ENCODE measurements at places on chromosomes 16 and 17. TPM values are rescaled to one million over a fixed set of nuclear protein-coding genes. Genes with fewer than 3 reads are reported as not detected.

Gene KRTAP17-1
- not detected for total RNA-seq

Gene RHBDF1
- total RNA-seq = 46.5 TPM

Gene STX1B
- total RNA-seq = 3.5 TPM

Gene PPP4C
- 151 TPM for total RNA-seq

Gene LLGL2
- 0.47 TPM for total RNA-seq

Gene ZFP90
- 18.6 TPM for total RNA-seq

Gene C17orf107
- total RNA-seq = 3.5 TPM

Gene MYH2
- total RNA-seq = not detected

Gene CLDN7
- 4.2 TPM for total RNA-seq

Gene KRT20
- total RNA-seq = not detected

Gene CSH2
- total RNA-seq = not detected

Measured in bronchial smooth muscle cell (primary cell).